Type B pancreatic cell (in vitro differentiated cells): ENCODE measurements at places on chromosomes 12 and 14. TPM values are rescaled to one million over a fixed set of nuclear protein-coding genes. Genes with fewer than 3 reads are reported as not detected.

Gene LGALS3
- 120 and 497 TPM in 2 replicates for total RNA-seq

Gene CACNA2D4
- total RNA-seq = 0.87 and 1.1 TPM in 2 replicates

Gene CCDC184
- total RNA-seq = 0.98 and 2.4 TPM in 2 replicates

Gene WNT5B
- total RNA-seq = 11.3 and 42.9 TPM in 2 replicates

Gene LLPH
- 15.3 and 26.3 TPM in 2 replicates for total RNA-seq

Gene NYNRIN
- total RNA-seq = 79.2 and 129 TPM in 2 replicates

Gene MIA2
- 23.5 and 37.6 TPM in 2 replicates for total RNA-seq
